ENCODE measurements at places on chromosomes 12 and 14. TPM values are rescaled to one million over a fixed set of nuclear protein-coding genes. Genes with fewer than 3 reads are reported as not detected.

The PMCH gene
- not detected for total RNA-seq

The ADAMTS20 gene
- total RNA-seq: not detected

The GRIP1 gene
- 31.1 TPM for total RNA-seq

The SUOX gene
- 58.5 TPM for total RNA-seq

The KRT75 gene
- total RNA-seq: not detected

The DCP1B gene
- total RNA-seq: 24.3 TPM

The KRT3 gene
- total RNA-seq: not detected

DNA sequence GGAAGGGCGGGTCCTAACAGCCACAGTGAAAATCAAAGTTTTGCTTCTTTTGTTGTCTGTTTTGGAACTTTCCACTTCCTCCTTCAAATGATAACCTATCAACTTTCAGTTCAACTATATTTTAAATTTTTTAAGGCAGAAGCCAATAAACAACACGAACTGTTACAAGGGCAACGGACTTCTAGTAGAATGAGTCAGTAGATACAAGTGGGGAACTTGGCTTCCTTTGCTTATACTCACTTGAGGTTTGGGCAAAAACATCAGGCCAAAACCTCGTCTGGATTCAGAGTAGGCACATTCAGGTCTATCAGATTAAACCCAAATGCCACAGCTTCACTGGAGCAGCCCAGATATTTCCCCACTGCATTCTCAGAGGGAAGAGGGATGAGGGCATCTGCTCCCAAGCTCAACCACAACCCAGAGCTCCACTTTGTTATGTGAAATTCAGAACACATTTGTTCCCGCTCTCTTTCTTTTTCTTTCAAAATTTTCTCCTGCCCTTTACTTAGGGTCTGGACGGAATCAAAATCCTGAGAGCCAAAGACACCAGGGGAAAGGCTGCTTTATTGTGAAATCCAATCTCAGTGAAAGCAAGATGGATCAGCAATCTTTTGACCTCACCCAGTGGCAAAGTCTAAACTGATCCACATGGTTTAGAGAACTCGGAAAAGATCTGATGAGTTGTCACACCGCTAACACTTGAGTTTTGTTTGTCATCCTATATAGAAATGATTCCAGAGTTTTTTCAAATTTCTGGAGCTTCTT lies 152.5 kb upstream of the BTG1 start:
- no peak for DNase-seq

DNA sequence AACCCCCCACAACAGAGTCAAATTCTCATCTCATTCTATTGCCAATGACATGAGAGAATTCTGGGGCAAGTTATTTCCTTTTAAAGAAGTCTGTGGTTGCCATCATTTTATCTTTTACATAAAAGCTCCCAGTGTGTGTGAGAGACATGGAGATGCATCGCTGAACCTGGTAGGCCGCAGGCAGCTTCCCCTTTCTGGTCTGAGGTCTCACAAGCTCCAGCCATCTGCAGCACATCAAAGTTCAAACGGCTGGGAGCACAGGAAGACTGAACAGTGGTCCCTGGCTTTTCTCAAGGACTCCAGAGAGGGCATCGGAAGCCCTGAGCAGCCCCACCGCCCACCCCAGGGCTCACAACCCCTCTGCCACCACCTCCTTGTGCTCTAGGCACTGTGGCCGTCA lies 141.7 kb downstream of the RIMBP2 start:
- DNase-seq: no peak

- DNase-seq: peak; percentile 55
Observed at GRCh38 chr14:54567639-54568561, 972 bp downstream of the SAMD4A start.

DNA sequence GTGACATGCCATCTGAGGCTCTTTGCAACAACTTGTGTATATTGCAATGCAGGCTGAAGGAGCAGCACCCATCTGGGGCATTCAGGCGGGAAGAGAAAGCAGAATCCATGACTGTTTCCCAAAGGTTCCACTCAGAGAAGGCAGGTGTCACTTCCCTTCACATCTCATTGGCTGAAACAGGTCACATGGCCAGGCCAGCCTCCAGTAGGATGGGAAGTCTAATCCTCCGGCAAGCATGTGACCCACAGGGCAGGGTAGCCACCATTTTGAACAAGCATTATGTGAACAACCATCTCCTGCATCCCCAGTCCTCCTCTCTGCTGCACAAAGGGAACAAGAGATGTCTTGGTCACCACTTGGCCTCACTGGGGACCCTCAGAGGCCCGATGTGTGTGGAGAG lies 70.6 kb downstream of the RIN3 start:
- DNase-seq: no peak

DNA sequence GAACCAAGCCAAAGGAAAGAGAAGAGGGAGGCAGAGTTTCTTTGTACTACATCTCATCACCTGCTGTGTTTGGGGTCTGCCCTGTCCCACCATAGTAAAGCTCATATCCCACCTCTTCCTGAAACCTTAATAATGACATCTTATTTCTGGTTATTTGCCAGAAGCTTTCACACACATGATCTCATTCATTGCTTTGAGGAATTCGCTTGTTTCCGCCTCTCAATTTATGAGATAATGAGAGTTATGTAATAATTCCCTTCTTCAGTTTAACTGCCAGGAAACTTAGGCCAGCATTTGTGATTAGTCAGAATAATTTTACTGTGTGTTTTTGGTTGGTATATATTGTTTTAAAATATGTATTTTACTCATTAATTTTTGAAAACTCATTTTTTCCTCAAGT lies 205.2 kb downstream of the CACNA1C start:
- DNase-seq: no peak

DNA sequence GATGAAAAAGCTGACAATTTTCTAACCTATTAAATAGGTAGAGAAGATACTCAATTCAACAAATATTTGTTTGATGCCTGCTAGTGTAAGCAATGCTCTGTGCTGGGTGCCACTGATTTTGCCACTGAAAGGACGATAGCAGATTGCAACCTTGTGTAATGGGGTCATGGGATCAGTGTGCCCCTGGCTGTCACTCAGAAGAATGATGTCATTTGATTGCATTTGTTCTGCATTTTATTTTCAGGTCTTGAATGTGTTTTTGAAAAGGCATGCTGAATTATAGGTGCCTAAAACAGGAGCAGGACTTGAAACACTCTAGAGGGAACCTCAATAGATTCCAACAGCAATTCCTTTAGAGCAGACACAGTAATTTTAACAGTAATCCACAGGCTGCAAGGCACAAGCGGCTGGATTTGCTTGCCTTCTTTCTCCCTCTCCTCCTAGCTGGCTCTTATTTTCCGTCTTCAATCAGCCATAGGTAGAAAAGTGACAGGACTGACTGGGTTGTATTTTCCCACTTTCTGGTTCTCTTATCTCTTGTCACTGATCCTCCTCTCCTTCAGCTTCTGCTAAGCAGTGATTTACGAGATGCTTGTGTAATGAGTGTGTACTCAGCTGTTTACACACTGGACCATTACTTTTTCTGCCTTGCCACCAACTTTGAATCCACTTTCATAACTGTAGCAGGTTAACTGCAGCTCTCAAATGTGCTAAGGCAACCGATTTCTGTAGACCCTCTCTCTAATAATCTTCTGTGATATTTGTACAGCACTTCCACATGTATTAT lies 4.1 kb downstream of the PLXNC1 start:
- DNase-seq: no peak

- no peak for DNase-seq
Observed at GRCh38 chr12:96501908-96502307, 12.5 kb downstream of the CFAP54 start.

DNA sequence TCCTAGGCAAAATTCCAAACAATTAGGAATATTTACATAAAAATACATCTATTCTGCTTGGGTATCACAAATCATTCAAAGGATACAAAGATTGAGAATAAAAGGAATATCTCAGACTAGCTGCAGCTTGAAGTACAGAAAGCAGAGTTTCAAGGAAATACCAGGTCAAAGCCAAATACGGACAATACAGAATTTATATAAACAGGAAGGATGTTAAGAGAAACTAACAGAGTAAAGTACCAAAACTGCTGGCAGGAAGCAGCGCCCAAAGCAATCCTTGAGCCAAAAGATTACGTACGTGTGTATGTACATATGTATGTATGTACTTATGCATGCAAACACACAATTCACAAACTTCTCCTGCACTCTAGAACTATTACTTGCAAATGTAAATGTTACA lies 86.6 kb downstream of the PPP1R12A start:
- no peak for DNase-seq

GRCh38 chr14:64008016-64008415 lies 155.2 kb downstream of the SYNE2 start:
- no peak for DNase-seq

GRCh38 chr12:112153181-112153892 lies 28.0 kb downstream of the TRAFD1 start:
- peak; percentile 25 for DNase-seq

DNA sequence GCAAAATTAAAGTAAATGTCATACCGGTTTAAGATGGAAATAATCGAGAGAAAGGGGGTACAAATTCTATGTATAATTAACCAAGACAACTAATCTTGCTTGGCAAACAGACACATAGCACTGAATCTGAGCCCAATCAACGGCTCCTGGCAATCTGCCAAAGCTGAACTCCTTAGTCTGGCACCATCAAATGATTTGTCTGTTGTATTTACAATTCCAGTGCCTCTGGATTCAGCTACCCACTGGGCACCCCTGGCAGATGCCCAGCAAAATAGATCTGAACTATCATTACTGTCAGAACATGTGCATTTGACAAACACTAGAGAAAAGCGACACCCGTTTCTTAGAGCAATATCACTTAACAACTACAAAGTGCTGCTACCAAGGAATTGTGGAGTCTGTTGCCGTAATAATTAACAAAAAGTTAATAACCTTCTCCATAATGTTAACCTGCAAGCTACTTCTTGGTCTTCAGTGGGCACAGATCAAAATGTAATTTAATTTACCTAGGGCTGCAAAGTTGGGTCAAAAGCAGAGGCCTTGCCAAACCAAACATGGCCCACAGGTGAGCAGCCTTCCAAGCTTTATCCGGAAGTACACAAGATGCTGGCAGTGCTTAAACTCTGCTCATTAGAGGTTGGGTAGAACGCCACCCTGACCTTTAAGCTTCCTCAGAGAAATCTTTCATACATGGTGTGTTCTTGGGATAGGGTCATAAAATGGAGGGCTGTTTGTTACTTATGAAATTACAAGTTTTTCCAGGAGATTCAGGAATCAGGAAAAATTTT lies 7.6 kb downstream of the EGLN3 start:
- DNase-seq: no peak

Measured in ureter (tissue), 1 donor.